ENCODE measurements at places on chromosomes 5 and 9. TPM values are rescaled to one million over a fixed set of nuclear protein-coding genes. Genes with fewer than 3 reads are reported as not detected.

GRCh38 chr5:168209244-168209995 lies 82.0 kb upstream of the WWC1 start:
- H3K27me3 ChIP-seq = no peaks in the 10 kb centered on the region
- H3K36me3 ChIP-seq = no peaks in the 10 kb centered on the region
- H3K27ac ChIP-seq = no peak overlapping the region

GRCh38 chr5:6902597-6902996 lies 189.4 kb downstream of the TENT4A start:
- no peak overlapping the region for H3K27ac ChIP-seq
- no peaks in the 10 kb centered on the region for H3K27me3 ChIP-seq
- no peak for DNase-seq

DNA sequence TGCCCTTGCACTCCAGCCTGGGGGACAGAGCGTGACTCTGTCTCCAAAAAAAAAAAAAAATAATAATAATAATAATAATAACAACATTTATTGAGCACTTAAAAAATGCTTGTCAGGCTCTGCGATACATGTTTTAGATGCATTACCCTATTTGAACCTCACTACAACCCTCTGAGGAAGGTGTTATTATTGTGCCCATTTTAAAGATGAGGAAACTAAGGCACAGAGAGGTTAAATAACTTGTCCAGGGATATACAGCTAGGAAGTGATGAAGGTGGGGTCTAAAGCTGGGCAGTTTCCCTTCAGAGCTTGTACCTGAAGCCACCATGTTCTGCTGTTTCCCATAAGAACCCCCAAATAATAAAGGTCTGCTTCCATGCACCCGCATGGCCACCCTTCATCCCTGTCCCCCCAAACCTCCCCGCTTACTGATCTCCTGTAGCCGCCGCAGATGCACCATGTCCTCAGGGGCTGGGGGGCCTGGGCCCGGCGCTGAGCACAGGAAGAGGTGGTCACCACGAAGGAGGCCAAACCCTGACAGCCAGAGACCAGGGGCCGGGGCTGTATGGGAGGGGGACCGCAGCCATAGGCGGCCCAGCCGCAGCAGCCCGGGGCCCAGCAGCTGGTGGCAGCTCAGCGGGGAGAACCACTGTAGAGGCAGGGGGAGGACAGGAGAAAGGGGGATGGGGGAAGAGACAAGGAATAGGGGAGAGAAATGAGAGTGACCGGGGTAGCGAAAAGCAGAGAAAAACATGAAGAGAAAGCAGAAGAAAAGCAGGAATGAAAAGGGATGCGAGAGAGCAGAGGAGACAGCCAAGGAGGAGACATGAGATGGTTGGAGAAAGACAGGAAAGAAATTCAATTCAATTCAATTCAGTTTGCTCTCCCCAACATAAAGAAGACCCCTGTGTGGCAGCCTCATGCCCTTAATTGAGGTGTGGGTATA lies 15.1 kb upstream of the FCHSD1 start:
- H3K4me1 ChIP-seq = no peaks in the 10 kb centered on the region
- no peak overlapping the region for H3K27ac ChIP-seq
- H3K36me3 ChIP-seq = no peaks in the 10 kb centered on the region
- H3K27me3 ChIP-seq = no peaks in the 10 kb centered on the region
- DNase-seq = no peak
- H3K4me3 ChIP-seq = no peak overlapping the region

GRCh38 chr5:56606192-56606591 lies 209.2 kb upstream of the MAP3K1 start:
- no peak overlapping the region for H3K27ac ChIP-seq
- H3K4me3 ChIP-seq = no peak overlapping the region
- no peaks in the 10 kb centered on the region for H3K36me3 ChIP-seq
- H3K27me3 ChIP-seq = no peaks in the 10 kb centered on the region
- no peak for DNase-seq

- DNase-seq = no peak
- H3K4me3 ChIP-seq = no peak overlapping the region
- no peaks in the 10 kb centered on the region for H3K36me3 ChIP-seq
- H3K27ac ChIP-seq = no peak overlapping the region
Measured at GRCh38 chr9:81534138-81534875, 155.0 kb downstream of the TLE1 start.

DNA sequence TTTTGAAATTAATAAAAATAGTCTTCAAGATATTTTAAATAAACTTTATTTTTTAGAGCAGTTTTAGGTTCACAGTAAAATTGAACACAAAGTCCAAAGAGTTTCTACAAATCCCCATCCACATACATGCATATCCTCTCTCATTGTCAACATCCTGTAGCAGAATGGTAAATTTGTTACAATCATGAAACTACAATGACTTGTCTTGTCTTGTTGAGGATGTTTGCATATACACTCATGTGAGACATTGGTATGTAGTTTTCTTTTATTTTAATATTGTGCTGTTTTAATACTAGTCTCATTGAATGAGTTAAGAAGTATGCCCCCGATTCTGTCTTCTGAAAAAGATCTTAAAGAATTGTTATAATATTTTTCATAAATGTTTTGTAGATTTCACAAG lies 447.0 kb upstream of the EDIL3 start:
- no peak overlapping the region for H3K27ac ChIP-seq
- H3K27me3 ChIP-seq = no peaks in the 10 kb centered on the region
- no peak for DNase-seq

DNA sequence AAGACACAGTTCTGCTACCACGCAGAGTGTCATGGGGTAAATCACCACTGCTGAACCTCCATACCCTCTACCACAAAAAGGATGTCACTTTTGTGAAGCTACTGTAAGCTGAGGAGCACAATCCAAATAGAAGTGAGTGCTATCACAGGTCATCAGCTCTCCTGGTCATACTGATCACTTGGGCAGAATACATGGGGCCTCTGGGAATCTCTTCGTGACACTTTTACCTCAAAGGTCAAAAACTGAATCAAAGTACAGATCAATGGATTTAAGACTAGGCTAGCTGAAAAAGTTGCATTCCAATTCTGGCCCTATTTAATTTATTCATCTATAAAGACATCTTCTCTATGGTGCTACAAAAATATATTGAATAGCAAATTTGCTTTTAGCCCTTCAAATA lies 115.5 kb downstream of the MPDZ start:
- H3K27me3 ChIP-seq = no peaks in the 10 kb centered on the region
- no peaks in the 10 kb centered on the region for H3K36me3 ChIP-seq
- H3K27ac ChIP-seq = no peak overlapping the region
- no peak overlapping the region for H3K4me3 ChIP-seq
- DNase-seq = no peak

DNA sequence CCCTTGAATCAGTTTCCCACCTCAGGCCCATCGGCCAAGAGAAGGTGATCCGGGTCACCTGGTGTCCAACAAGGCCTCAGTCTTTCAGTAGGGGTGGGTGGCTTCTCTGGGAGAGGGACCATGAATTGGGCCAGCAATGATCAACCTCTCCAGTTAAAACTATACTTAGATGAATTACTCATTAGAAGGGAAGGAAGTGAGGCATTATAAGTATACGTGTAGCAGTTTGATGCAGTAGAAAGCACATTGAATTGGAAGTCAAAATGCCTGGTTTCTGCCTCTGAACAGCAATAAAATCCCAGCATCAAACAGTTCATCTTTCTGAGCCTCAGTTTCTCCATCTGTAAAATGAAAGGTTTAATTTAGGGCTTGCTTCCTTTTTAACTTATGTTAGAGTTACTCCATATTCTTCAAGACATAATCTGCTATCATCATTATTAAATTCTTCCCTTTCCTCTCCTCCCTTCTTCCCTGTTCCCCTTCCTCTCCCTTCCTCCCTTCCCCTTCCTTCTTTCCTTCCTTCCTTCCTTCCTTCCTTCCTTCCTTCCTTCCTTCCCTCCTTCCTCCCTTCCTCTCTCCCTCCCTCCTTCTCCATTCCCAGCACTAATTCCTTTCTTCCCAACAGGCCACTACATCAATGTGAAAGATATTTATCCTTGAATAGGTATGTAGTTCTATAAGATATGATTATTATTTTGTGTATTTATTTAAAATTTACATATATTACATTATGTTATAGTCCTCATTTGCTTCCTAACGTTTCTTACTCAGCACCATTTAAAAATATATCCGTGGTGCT lies 18.6 kb upstream of the TMEM174 start:
- peaks cover 5% of the 10 kb centered on the region for H3K4me1 ChIP-seq
- no peak overlapping the region for H3K27ac ChIP-seq
- no peaks in the 10 kb centered on the region for H3K36me3 ChIP-seq

GRCh38 chr9:133471551-133472276 lies 7.2 kb downstream of the SLC2A6 start:
- no peaks in the 10 kb centered on the region for H3K27me3 ChIP-seq
- DNase-seq = no peak
- H3K4me1 ChIP-seq = peaks cover 3% of the 10 kb centered on the region
- H3K27ac ChIP-seq = no peak overlapping the region
- no peaks in the 10 kb centered on the region for H3K36me3 ChIP-seq
- H3K4me3 ChIP-seq = no peak overlapping the region

- H3K4me3 ChIP-seq = no peak overlapping the region
- no peaks in the 10 kb centered on the region for H3K27me3 ChIP-seq
- no peaks in the 10 kb centered on the region for H3K4me1 ChIP-seq
- DNase-seq = no peak
- no peak overlapping the region for H3K27ac ChIP-seq
Measured at GRCh38 chr9:119004618-119004990, 364.6 kb downstream of the BRINP1 start.

DNA sequence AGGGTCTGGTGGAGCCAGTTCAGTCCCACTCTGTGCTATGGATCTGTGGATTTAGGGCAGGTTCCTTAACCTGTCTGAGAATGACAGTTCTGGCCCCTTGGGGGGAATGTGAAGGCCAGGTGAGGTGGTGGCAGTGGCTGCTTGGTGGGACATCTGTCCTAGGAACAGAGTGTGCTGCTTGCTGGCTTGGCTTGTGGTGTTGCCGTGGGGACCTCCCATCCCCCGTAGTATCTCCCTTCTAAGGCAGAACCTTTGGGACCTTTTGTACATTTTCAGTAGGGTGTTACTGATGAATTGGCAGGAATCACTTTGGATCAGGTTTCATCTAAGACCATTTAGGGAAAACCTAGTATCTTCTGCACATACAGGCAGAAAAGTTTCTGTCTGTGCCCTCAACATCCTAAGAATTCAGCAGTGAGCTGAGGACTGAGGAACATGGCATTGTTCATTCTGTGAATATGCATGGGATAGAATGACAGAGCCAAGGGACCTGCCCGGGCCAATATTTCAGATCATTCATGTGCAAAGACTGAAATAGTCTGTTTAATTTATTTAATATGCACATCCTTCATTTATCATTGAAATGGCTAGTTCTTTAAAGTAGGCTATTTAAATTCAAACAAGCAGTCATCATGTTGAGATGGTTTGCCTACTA lies 64.6 kb downstream of the WNK2 start:
- H3K4me1 ChIP-seq = no peaks in the 10 kb centered on the region
- H3K4me3 ChIP-seq = no peak overlapping the region
- no peak for DNase-seq
- no peak overlapping the region for H3K27ac ChIP-seq
- no peaks in the 10 kb centered on the region for H3K36me3 ChIP-seq

Gene PRUNE2
- not detected for polyA plus RNA-seq

Gene TERT
- polyA plus RNA-seq = 0.12 TPM

Gene C9orf152
- not detected for polyA plus RNA-seq

Gene FCN2
- polyA plus RNA-seq = not detected

All from CD4-positive, alpha-beta memory T cell (primary cell).